ENCODE measurements at places on chromosomes 6 and 20.

DNA sequence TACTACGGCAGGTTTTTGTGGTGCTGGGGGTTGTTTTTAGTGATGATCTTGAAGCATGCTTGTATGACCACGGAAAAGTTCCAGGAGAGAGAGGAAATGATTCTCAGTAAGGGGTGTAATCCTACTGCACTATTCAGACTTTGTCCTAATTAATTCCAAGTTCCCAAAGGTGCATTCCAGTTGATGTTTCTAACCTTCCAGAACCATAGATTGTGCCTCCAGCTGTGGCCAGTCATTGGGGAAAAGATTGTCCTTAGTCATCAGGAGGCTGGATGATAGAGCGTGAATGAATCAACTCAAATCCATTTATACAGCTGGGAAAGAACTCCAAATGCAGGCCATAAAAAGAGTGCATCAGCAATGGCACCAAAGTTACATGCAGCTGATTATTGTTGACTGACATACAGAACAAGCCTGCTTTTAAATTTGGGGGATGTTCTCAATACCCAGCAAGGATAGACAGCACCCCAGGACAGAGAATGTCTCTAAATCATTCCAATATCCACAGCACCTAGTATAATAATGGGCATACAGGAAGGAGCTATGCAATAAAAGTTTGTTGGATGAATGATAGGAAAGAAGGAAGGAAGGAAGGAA lies 27.8 kb upstream of the PKHD1 start:
- no peak for DNase-seq

DNA sequence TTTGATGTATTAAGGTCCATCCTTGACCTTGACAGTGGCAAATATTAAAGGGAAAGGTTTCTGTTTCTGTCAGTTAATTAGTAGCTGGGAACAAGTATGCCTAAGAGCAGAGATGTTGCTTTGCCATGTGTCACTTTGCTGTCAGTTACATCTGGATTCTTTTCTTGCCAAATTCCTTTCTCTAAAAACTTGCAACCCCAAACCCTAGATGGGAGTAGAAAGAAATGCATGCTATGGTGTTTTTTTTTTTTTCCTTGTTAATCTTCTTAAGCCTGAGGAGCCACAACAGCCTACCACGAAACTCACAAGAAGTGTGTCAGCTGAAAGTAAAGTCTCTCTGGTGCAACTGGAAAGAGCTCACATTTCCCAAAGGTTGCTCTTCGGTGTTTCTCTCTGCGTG lies 18.0 kb upstream of the CLDN20 start:
- no peak for DNase-seq

- peak; percentile 51 for DNase-seq
These were observed 22.0 kb upstream of the SRC start for GRCh38 chr20:37323985-37324384.

GRCh38 chr20:56724241-56724757 lies 95.2 kb downstream of the TFAP2C start:
- no peak for DNase-seq

DNA sequence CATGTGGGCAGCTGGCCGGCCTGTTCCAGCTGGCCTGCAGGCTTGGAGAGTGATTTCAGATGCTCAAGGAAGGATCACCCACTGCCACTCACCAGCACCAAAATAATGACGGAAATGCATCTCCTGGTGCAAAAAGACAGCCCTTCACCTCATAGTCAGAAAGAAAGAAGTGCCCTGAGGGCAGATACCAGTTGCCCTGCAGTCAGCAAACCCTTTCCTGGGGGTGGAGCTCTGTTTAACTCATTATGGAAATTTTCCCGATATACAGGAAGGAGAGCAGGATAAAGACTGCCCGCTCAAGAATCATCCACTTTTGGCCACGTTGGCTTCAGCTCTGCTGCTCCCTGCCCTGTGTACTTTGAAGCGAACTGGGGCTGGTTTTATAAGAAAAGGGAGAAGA lies 127.9 kb downstream of the GRM4 start:
- DNase-seq = no peak

DNA sequence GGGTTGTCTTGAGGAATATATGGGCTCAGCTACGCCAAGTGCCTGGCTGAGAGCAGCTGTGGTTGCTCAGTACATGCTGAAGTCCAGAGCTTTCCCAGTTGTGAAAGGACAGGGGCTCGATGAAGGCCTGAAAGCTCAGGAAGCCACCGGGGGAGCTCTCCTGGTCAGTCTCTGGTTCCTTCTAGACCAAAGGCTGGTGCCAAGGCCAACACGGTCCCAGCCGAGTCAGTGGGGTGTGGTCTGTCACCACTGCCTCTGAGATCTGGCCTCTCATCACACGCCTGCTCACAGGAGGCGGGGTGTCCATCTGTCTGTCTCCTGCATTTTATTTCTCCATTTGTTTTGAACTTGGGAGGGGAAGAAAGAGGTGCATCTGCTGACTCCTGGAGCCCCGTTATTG lies 4.9 kb upstream of the FAM83C start:
- no peak for DNase-seq

DNA sequence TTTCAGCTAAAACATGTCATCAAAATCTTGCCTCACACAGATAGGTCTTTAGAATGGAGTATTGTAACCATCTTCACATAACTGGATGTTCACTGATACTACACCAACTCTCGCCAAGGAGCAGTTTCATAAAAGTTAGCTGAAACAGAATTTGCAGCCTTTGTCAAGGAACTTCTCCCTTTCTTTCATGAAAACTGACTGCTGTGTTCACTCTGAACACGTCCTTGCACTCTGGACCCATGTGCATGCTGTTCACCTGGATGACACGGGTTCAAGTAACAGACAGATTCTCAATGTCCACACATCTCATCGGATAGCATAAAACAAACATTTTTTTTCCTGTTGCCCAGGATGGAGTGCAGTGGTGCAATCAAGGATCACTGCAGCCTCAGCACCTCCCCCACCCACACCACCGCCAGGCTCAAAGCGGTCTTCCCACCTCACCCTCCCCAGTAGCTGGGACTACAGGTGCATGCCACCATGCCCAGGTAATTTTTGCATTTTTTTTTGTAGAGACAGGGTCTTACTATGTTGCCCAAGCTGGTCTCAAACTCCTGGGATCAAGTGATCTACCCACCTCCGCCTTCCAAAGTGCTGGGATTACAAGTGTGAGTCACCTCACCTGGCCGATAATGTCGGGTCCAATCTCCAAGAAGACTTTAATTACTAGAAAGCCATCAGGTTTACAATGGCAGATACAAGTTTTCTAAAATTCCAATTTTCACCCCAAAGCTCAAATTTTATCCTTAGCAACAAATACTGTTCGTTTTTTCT lies 9.4 kb downstream of the DIDO1 start:
- DNase-seq = peak; percentile 55

DNA sequence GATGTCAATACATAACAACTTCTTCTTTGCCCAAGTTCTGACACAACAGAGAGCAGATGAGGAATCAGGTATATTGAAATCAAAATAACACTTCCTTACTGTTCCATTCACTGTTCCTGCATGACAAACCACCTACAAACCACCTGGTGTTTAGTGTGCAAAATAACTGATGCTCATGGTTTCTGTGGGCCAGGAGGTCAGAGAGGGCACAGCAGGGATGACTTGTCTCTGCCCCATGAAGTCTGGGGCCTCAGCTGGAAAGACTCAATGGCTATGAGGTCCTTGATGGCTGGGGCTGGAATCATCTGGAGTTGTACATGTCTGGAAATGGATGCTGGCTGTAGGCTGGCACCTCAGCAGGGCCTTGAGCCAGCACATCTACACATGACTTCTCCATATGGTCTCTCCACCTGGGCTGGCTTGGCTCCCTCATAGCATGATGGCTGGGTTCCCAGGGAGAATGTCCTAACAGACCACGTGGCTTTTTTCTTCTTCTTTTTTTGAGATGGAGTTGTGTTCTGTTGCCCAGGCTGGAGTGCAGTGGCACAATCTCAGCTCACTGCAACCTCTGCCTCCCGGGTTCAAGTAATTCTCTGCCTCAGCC lies 7.4 kb upstream of the COX4I2 start:
- DNase-seq = no peak

- DNase-seq = no peak
These were observed 136.1 kb downstream of the SLC24A3 start for GRCh38 chr20:19348582-19348981.

GRCh38 chr20:3413393-3413889 lies 6.0 kb upstream of the DNAAF9 start:
- DNase-seq = no peak

GRCh38 chr6:117601811-117602150 lies 530 bp downstream of the GOPC start:
- no peak for DNase-seq

DNA sequence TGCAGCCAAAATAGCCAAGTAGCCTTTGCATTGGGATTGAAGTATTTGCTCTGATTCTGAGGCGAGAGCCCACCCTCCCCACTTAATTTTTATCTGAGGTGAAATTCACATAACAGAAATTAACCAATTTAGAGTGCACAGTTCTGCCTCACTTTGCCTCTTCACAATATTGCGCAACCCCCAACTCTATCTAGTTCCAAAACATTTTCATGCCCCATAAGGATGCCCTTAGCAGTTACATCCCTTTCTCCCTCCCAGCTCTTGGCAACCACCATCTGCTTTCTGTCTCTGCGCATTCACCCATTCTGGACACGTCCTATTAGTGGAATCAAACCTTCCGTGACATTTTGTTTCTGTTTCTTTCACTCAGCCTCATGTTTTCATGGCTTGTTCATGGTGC lies 9.0 kb downstream of the MAS1L start:
- no peak for DNase-seq

DNA sequence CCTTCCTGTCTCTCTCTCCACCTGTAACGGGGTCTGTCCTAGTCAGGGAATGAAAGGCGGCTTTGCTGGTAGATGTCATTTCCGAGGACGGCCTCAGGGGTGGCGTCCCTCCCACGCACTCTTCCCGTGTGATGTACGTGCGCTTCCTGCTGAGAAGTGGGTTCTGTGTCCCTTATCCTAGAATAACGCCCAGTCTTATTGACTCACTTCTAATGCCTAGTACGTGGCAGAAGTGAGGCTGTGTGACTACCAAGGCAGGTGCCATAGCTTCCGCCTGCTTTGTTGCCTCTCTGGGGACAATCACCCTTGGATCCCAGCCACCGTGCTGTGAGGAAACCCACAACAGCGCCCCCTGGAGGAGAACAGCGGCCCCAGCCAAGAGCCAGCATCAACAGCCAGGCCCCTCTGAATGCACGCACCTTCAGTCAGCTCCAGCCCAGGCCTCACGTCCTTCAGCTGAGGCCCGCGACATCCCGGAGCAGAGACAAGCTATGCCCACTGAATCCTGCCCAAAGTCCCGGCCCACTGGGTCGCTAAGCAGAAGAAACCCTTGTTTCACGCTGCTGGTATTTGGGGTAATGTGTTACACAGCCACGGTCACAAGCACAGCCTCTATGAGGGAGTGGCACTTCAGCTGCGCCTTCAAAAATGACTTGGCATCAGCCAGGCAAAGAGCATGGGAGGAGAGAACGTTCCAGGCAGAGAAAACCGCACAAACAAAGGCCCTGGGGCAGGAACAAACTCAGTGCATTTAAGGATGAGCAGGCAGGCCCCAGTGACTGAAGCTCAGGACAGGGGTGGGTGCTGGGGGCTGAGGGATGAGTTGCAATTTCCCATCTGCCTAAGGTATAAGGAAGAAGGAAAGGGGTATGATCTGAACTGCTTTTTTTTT lies 224.2 kb downstream of the NFATC2 start:
- no peak for DNase-seq

DNA sequence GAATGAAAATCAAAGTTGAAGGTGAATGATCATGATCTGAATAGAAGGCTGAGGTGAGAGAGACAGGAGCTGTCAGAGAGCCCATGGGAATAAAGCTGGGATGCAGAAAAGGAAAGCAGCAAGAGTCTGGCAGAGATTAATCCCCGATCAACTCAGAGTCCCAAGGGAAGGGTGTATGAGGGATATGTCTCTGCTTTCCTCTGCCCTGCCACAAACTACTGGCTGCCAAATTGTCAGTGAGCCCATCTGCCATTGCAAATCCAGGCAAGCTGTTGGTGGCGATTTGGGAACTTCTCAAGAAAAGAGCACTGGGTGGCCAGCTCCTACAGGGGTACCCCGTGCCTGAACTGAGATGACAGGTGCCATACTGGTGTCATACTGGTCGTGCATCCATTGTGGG lies 705.5 kb upstream of the MAN1A1 start:
- peak; percentile 22 for DNase-seq

- DNase-seq = no peak
These were observed 363.9 kb downstream of the DHX35 start for GRCh38 chr20:39326050-39326449.

DNA sequence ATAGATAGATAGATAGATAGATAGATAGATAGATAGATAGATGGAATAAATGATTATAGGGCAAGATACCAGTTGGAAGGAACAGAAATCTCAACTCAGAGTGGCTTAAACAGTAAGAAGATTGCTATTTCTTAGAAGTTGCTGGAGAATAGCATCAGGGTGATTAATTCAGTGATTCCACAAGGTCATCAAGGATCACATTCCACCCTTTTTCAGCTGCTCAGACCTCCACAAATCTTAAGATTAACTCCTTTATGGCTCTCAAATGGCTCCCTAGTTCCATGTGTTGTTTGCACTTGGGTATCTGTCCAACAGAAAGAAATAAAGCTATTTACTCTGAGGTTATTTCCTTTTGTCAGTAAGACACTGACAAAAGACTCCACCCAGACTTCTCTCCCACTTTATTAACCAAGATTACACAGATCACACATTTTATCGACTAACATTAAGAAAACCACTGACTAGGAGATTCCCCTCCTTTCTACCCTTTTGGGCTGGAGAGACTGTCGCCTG lies 68.3 kb upstream of the KIF16B start:
- DNase-seq = no peak

GRCh38 chr20:11143481-11143880 lies 469.7 kb upstream of the JAG1 start:
- DNase-seq = no peak

- DNase-seq = no peak
These were observed 1066.8 kb upstream of the CITED2 start for GRCh38 chr6:140441256-140441655.

- no peak for DNase-seq
These were observed 106.7 kb upstream of the CST7 start for GRCh38 chr20:24842274-24842917.

DNA sequence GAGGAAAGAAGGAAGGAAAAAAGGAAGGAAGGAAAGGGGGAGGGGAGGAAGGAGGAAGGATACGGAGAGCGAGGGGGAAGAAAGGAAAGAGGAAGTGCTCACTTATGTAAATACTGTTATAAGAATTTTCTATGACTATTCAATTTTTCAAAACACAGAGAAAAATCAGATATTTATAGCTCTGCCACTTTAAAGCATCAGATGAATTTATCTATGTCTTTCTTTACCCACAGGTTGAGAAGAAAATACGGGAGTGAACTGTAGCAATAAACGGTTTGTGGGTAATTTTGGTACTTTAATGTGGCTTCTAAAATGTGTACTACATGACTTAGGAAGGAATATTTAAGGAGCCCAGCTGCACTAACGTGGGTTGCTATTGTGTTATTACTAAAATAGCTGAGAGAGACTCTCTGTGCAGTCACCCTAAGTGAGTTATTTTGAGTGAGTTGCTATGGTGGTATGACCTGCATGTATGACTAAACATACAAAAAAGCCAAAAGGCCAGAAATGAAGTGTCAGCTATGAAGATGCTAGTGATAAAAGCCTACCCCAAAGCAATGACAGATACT lies 225.5 kb downstream of the SOD2 start:
- no peak for DNase-seq

GRCh38 chr6:28336284-28337120 lies 554 bp upstream of the ZSCAN31 start:
- DNase-seq = no peak

Data from RWPE2 (cell line).